Activated naive CD4-positive, alpha-beta T cell (primary cell): ENCODE measurements at places on chromosomes 4 and X.

DNA sequence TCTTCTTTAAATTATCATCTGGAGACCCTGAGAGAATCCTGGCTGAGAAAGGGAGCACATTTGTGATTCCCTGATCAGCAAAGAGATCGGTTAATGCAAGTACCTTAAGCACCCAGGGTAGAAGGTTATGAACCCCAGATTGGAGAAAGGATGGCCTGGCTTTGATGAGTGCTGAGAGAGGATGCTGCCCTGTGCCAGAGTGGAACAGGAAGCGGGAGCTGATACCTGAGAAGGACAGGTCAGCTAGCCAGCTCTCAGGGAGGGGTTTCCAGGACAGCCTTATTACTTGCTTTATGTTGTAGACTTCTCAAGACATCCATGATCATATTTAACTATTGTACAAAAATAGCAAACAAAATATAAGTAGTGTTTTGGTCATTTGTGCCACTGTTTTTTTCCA lies 141.9 kb downstream of the GATB start:
- no peak for DNase-seq

DNA sequence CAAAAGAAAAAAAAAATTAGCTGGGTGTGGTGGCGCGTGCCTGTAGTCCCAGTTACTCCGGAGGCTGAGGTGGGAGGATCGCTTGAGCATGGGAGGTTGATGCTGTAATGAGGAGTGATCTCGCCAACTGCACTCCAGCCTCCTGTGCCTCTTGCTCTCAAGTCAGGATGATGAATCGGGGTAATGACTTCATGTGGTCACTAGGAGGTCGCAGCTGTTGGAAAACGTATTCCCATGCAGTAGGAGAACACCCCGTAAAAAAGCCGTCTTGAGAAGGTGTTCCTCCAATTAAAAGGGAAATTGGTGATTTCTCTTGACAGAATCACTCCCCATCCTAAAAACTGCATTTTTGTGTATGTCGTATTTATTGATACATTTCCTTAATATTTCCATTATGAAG lies 2.2 kb downstream of the CCNB3 start:
- DNase-seq, result no peak

GRCh38 chr4:106627051-106627450 lies 258.5 kb upstream of the GIMD1 start:
- no peak for DNase-seq

- DNase-seq, result no peak
Measured at GRCh38 chr4:81571105-81571504, 99.4 kb upstream of the RASGEF1B start.

GRCh38 chr4:126790633-126791032 lies 842.1 kb upstream of the INTU start:
- DNase-seq, result no peak

GRCh38 chr4:142909908-142910307 lies 63.8 kb upstream of the INPP4B start:
- no peak for DNase-seq

GRCh38 chr4:74357965-74358364 lies 7.0 kb upstream of the EREG start:
- no peak for DNase-seq

- DNase-seq, result no peak
Measured at GRCh38 chr4:76623217-76624045, 188.4 kb downstream of the SHROOM3 start.

- no peak for DNase-seq
Measured at GRCh38 chrX:43604753-43605152, 51.3 kb upstream of the MAOA start.

GRCh38 chr4:1480720-1481119 lies 74.5 kb upstream of the NKX1-1 start:
- DNase-seq, result no peak

DNA sequence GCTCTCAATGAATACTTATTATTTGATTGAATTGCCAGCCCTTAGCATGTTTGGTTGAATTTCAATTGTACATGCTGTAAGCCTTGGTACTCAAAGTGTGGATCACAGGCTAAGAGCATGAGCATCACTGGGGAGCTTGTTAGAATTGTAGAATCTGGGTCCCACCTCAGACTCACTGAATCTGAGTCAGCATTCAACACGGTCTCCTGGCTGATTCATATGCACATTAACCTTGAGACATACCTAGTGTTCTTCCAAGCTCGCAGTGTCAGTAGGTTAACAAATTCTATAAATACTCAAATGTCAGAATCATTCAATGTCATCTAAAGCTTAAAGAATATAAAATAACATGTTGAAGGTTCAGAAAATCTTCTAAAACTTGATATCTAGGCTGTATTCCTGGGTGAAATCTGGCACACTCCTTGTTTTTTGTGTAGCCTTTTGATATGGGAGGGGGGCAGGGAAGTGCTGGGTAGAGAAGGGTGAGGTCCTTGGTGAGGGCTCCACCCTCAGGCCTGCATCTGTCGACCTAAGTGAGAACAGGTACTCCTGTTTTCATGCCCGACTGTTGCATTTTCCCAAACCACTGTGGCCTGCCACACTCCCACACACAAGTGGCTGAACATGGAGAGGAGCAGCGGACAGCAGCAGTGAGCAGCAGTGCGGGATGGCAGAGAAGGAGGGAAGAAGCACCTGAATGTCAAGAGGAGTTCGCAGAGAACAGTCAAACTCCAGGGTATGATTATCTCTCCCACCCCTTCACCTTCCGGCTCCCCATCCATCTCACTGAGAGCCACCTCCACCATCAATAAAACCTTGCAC lies 529.6 kb upstream of the IGFBP7 start:
- no peak for DNase-seq

GRCh38 chr4:122508083-122508482 lies 51.6 kb upstream of the IL2 start:
- DNase-seq, result no peak

- DNase-seq, result no peak
Measured at GRCh38 chr4:156545003-156545785, 426.4 kb downstream of the PDGFC start.

DNA sequence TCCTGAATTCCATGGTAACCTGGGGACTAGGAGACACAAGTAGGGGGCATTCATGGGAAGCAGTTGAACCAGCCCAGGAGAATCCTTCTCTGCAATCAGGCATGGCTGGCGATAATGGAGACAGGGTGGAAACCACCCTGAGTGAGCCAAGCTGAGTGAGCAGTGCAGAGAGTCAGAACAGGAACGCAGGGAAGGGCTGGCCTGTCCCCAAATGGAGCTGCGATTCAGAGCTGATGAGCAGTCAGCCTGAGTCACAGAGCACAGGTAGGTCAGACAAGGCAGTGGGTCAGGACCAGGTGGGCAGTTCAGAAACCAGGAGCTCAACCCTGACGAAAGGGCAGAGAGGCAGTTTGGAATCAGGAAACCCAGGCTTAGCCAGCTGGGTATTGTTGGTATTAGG lies 129.0 kb downstream of the BTC start:
- no peak for DNase-seq

DNA sequence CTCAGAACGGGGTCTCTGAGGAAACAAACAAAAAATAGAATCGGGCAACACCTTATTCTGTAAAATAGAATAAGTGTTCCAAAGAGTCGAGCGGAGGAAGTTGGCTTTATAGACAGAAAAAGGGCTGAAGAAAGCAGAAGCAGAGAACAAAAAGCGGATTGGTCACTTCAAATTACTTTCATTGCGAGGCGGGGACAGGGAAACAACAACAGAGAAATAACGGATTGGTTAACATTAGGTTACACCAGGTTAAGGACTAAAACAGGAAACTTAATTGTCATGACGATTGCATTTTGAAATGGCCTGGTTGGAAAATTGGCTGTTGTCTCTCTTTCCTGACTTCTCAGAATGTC lies 433 bp upstream of the COQ2 start:
- no peak for DNase-seq

GRCh38 chr4:142352712-142353111 lies 493.4 kb downstream of the INPP4B start:
- no peak for DNase-seq
